ENCODE measurements at places on chromosomes 13 and 19. TPM values are rescaled to one million over a fixed set of nuclear protein-coding genes. Genes with fewer than 3 reads are reported as not detected.

HSPB6 gene
- 0.53 TPM for total RNA-seq

LRRC63 gene
- 0.63 TPM for total RNA-seq

CEACAM20 gene
- not detected for total RNA-seq

CADM4 gene
- 0.39 TPM for total RNA-seq

CEACAM21 gene
- 40.9 TPM for total RNA-seq

GARIN5A gene
- total RNA-seq = 0.88 TPM

BRD4 gene
- total RNA-seq = 94.5 TPM

SIGLEC5 gene
- not detected for total RNA-seq

YJU2 gene
- 24.0 TPM for total RNA-seq

PCP2 gene
- total RNA-seq = 0.62 TPM

SLC6A16 gene
- 1.3 TPM for total RNA-seq

Data from activated CD4-positive, alpha-beta memory T cell treated with anti-CD3 and anti-CD28 coated beads for 36 hours (primary cell).